Activated gamma-delta T cell (primary cell): ENCODE measurements at places on chromosomes 6 and 20.

DNA sequence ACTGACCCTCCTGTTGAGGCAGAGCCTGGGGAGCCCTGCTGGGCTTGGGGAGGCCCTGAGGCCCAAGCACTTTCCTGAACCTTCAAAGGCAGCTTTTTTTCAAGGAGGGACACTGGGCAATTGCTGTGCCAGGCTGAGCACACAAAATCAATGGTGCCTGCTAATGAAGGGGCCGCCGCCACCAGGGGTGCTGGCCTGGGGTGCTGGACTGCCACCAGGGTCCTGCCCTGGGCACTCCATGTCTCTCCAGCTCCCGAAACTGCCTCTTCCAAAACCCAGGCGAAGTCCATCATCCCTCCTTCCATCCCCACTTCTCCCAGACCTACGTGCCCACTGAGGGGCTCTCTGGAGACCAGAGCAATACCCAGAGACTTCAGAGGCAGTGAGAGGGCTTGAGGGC, 145.6 kb downstream of the GRM4 start:
- DNase-seq: no peak

- DNase-seq: no peak
Measured at GRCh38 chr6:2126351-2126750, 119.1 kb downstream of the GMDS start.

DNA sequence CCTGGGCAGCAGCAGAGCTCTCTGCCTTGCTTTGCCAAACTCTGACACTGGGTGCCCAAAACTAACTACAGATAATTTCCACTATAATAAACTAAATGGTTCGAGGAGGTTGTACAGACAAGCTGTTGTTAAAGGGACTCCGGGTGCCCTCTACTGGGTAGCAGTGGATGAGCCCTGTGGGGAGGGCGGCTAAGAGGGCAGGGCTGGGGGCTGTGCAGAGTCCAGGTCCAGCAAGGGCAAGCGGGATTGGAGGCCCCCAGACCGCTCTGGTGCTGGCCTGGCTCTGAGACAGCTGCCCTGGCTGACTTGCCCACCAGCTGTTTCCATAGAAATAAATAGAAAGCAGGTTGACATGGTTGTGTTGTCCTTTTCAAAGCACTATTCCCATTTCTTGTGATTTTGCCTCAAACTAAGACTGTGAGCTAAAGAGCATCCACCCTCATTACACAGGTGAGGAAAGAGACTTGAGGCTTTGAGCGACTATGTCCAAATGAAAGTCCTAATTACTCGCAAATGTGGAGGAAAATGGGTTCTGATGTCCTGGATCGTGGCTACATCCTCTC, 167.6 kb upstream of the CST7 start:
- DNase-seq: no peak

- no peak for DNase-seq
Measured at GRCh38 chr6:44081753-44082152, 45.5 kb downstream of the MRPL14 start.

DNA sequence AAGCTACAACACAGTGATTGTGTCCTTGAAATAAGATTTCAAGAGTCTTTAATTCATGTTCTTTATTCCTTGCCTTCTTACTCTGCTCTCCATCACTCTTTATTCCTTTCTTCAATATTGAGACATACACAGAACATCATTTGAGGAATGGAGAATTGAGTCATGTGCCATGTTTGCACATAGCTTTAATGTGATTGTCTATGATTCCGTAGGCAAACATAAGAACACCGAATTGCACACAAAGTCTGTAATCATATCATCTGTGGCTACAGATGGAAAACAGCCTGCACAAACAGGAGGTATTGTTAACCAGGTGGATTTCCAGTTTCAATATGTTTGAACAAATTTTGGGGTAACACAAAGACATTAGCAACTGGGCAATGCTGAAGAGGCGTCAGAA, 571.6 kb upstream of the GJE1 start:
- DNase-seq: no peak

DNA sequence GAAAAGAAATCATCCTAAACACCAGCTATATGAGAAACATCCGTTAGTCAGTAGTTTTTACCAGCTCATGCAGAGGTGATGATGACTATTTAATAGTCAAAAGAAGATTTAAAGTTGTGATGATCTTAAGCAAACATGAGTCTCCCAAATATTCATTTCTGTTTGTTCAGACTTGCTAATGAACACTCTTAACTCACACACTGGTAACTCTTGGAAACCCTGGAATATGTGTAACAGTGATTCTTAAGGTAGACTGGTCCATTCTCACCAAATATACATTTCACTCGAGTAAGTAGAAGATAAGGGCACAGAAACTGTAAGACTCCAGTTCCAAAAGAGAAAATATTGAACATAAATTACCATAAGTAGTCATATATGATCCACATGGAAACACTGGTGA, 29.1 kb downstream of the RSPO3 start:
- no peak for DNase-seq

DNA sequence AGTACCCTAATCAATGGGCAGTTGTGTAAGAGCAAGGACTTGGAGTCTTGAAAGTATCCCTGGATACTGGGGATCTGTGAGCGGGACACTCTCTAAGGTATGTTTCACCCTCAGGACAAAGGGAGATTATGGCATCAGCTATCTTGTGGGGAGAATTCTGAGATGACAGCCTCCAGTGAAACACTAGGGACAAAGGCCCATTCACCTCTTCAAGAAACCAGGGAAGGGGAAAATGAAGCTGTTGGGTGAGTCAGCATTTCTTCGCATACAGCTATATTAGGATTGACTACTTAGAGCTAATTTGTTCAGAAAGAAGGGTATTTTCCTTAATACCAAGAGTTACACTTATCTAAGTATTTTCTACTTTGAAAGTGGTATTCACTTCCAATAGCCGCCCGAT, 35.9 kb downstream of the OPN5 start:
- DNase-seq: no peak

DNA sequence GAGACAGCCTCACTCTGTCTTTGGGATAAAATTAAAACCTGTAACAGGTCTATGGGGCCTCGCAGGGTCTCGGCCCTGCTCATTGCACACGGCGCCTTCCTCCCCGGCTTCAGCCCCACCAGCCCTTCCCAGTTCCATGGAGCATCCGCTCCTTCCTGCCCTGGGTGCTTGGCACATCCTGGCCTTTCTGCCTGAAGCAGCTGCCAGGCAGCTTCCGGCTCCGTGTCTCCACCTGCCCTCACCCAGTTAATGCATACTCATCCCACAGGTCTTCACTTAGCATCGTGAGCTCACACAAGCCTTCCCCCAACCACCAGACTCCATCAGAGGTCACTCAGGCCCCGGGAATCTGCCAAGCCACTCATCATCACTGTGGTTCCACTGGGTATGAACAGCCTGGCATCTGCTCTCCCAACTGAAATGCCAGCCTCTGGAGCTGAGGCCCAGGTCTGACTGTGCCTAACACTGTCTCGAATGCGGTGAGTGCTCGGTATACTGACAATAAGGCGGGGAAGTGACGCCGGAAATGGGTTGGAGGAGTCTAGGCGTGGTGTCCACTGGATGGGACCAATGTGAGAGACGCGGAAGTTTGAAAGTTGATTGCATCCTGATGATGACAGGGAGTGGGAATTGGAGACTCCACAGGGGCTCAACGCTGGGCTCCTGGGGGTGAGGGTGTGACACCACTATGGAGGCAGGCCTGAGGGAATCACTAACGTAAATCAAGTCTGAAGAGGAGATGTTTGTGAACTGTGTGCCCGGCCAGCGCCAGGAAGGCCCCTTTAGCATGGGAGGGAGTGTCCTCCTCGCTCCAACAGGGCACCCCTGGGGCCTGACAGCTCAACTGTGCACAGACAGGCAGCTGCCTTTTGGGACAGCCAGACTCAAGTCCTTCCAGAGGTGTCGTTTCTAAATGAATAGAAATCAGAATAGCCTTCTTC, 245.8 kb downstream of the TTLL2 start:
- no peak for DNase-seq

- no peak for DNase-seq
Measured at GRCh38 chr6:74741646-74742045, 464.2 kb downstream of the COL12A1 start.
